T-helper 22 cell (primary cell): ENCODE measurements at places on chromosomes 12 and 14.

DNA sequence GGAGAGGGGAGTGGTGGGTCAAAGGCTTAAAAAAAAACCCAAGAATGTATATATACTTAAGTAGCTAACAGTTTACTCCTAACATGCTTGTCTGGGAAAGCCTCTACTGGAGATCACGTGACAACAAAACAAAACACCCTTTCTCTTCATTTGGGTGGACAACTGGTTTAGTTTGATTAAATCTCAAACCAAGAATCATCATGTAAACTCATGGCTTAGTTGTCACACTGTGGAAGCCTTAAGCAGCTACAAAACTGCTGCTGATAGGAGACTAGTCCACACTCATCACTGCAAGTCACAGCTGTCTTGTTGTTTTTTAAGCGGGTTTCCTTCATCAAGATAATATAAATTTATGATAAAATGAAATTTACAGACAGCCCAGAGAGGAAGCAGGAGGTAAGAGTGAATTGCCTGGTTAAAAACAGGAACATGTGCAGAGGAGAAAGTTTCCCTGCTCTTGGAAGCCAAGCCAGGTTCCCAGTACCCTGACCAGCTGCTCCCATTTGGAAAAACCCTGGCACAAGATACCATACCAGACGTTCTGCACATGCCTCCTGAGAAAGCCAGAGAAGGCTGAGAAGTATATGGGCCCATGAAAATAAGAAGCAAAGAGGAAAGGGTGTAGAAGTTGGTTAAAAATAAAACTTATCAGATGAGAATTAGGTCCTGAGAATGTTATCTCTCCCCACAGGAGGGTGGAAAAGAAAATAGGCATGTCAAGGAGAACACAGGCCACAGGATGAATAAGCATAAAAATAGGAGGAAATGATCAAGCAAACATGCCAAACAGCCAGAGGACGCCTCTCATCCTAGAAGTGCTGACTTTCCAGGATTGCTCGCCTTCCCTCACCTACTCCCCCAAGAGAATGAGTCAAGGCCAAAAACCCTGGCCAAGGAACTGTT is 34.0 kb downstream of the EGLN3 start:
- no peak for DNase-seq

DNA sequence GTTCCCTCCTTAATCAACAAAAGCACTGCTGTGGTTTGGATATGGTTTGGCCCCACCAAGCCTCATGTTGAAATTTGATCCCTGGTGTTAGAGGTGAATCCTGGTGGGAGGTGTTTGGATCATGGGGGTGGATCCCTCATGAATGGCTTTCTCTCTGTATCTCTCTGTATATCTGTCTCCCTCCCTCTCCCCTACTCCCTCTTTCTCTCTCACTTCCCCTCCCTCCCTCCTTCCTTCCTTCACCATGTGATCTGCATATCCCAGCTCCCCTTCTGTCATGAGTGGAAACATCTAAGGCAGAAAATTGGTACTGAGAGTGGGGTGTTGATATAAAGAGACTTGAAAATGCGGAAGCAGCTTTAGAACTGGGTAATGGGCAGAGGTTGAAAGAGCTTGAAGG is 5.2 kb downstream of the GSKIP start:
- DNase-seq = no peak

DNA sequence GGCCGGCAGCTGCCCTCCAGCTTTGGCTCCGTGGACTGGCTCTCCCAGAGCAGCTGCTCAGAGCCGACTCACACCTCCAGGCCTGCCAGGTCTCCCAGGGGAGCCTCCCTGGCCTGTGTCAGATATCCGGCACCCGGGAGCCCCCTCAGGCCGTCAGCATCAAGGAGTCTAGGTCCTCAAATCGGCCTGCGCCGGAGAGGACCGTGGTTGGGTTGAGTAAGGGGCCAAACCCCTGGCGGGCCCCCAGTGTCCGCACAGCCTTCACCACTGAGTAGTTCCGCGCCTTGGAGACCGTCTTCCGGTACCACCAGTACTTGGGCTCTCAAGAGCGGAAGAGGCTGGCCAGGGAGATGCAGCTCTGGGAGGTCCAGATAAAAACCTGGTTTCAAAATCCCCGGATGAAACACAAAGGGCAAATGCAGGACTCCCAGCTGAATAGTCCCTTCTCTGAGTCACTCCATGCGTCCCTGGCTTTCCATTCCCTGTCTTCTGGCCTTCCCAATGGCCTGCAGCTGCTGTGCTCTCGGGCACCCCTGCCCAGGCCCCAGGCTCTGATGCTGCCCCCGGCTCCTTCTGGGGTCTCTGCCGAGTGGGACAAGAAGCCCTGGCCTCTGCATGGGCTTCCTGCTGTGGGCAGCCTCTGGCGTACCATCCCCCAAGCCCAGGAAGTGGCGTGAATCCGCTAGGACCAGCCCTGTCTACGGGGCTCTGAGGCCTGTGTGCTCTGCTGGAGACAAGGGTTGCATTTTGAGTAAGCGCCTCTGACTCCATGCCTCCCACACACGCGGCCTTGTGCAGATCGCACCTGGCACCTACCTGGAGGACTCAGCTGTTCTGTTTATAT is 245.1 kb upstream of the ATXN7L3B start:
- DNase-seq = no peak

GRCh38 chr12:76143343-76144244 is 59.1 kb upstream of the NAP1L1 start:
- no peak for DNase-seq

- no peak for DNase-seq
Measured at GRCh38 chr12:106721915-106722314, 52.6 kb upstream of the RIC8B start.

GRCh38 chr14:83463500-83464098 is 1929.9 kb upstream of the SEL1L start:
- no peak for DNase-seq

DNA sequence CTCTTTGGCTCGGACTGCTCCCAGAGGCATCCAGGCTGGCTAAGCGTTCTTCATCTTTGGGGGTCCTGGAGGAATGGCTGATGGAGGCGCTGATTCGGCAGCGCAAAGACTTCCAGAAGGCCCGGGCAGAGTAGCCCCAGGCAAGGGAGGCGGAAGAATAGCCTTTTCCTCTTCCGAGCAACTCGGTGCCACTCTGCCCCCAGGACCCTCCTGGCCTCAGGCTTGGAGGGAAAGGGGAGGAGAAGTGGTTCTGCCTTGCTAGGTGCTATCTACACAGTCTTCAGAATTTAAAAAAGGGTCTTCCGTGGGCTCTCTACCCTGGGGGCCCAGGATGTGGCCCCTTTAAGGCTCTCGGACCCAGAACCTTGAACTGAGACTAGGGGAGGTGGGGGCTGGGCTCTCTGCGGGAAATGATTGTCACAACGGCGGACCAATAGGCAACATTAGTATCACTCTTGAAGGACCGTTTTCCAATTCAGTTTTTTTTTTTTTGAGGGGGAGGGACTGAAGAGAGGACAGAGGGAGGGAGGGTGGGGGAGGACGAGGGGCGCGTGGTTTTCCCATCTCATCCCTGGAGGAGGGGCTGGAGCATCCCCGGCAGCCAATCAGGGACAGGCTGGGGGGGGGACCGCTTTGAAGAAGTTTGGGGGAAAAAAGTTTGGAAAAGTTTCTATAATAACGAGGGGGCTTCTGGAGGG is at the start of gene NFATC4:
Gene NFATC4 (plus strand): TSS at position 671 of the 698 bp plus-strand sequence. CDS start 157 bp downstream, outside the sequence.
- DNase-seq = no peak

DNA sequence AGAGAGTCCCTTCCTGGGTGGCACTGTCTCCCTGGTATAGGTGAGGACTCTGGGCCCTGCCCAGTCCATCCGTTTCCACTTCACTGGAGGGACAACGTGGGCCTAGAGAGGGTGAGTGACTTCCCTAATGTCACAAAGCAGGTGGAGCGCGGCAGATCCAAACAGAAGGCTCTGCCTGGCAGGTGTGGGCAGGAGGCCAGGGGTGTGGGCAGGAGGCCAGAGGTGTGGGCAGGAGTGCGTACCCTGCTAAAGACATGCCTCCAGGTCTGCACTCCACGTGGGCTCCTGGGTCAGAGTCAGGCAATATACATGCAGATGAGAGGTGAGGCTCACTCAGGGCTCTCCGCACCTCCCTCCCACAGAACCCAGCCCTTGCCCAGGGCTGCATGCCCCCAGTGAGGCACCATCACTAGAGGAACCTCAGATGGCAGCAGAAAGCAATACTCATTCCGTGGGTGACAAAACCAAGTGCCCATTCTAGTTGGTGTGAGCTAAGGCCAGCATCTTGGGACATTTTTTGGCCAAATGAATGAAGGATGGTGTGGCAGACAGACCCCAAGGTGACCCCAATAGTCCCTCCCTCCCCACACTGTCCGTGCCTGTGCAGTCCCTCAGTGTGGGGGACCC is 271.6 kb upstream of the RTL1 start:
- no peak for DNase-seq

DNA sequence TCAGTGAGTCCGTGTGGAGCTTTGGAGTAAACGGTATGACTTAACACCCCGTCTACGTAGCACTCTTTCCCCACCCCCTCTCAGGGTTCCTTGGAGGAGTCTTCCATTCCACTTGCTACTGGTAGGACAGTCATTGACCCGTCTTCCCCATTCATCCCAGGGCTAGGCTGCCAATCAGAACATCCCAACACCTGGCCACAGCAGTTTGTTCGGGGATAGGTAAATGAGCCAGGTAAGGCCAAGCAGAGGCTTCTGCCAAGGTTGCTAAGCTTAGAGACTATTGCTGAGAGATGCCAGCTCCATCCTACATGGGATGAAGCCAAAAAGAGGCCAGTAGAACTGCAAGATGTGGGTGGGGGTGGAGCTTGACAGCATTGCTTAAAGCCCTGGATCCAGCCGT is 130.8 kb downstream of the BCL11B start:
- DNase-seq = no peak

- no peak for DNase-seq
Measured at GRCh38 chr12:24881227-24881626, 67.7 kb downstream of the BCAT1 start.

GRCh38 chr12:127823801-127824200 is 443.2 kb upstream of the TMEM132C start:
- DNase-seq = no peak

DNA sequence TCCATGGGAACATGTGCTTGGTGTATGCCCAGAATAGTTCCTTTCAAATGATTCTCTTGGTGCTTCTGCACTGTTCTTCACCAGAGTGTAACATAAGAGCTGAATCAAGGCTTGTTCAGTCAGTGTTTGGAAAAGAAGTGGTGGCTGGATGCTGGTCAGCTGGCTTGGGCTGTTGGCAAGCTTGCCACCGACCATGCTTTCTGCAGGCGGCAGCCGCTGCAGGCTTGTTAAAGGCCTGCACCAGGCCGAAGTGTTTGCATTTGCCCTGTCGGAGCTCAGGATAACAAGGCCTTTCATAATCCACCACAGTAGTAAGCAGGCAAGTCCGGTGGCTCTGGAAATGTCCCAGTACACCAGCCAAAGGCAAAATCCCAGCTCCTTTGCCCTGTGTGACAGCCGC is 26.9 kb downstream of the DAAM1 start:
- no peak for DNase-seq

DNA sequence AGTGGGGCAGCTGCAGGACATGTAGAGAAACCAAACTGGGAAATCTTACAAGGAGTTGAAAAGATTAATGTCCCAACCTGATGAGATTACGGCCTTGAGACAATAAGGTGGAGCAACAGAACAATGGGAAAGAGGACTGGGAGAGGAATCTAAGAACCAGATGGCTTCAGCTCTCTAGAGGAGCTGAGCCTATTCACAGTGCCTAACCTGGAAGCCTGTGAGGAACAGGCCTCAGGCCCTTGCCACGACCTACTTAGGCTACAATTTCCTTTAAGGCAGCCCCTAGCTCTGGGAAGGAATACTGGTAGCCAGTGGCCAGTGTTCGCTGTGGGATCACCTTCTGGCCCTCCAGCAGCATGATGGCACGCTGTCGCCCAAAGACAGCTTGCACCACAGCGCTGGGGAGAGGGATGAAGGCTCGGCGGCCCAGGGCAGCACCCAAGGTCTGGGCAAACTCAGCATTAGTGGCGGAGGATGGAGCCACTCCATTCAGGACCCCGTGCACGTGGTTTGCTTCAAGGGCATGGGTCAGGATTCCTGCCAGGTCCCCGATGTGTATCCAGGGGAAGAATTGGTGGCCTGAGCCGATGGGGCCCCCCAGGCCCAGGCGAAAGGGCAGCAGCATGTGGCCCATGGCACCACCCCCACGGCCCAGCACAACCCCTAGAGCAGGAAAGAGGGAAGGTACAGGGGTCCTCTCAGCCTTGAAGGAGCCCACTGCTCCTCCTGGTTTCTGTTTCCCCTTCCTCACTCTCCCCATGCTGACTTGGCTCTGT is 2.6 kb downstream of the SDR39U1 start:
- DNase-seq = no peak

GRCh38 chr14:53228966-53229365 is 75.8 kb upstream of the DDHD1 start:
- no peak for DNase-seq

GRCh38 chr14:70391493-70392391 is 25.1 kb downstream of the SYNJ2BP start:
- no peak for DNase-seq

DNA sequence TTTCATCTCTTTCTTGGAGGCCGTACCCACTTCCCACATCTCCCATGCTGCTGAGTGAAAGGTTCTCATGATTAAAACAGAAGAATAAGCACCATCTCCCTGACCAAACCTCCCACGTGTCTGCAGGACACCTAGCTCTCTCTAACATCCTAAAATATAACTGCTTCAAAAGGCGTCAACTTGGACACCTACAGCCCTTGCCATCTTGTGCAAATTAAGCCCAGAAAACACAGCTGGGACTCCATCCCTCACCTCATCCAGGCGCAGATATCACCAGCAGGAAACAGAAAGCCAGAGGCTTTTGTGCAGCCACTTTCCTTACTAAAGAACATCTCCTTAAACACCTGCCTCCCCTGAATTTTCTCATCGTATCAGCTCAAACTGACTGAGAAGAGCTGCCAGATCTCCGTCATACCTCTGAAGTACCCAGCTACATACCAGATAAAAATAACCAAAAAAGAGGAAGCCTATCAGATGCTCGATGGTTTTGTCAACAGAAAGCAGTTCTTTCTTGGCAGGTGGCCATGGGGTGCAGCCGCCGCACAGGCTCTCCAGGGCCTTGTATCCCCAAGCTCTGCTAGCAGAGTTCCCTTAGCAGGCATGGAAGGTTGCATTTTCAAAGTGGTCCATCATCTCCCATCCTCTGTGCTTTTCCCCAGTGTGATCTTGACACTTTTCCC is 28.8 kb downstream of the MAP3K9 start:
- no peak for DNase-seq

- DNase-seq = no peak
Measured at GRCh38 chr14:85528897-85529631, 880 bp upstream of the FLRT2 start.

- DNase-seq = no peak
Measured at GRCh38 chr14:99173506-99173905, 98.5 kb downstream of the BCL11B start.

DNA sequence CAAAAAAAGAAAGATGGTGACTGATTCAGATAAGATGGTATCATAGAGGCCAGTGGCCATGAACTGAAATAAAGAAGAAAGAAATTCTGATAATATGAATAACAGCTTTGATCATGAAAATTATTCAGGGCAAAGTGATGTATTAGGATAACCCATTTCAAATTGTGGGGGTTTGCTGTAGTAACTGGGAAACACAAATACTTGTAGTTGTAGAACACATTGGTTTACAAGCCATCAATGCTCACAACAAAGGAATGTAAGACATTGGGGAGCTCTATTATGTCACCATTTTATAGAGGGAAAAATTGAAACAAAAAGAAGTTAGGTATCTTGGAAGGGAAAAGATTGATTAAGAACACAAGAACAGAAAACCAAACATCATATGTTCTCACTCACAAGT is 140.4 kb upstream of the FRMD6 start:
- no peak for DNase-seq

GRCh38 chr12:92732216-92732615 is 29.4 kb downstream of the PLEKHG7 start:
- no peak for DNase-seq

GRCh38 chr14:32472512-32473463 is 143.7 kb downstream of the AKAP6 start:
- DNase-seq = no peak
